Type B pancreatic cell (in vitro differentiated cells): ENCODE measurements at places on chromosomes 5 and 9.

GRCh38 chr9:99128133-99128406, 23.2 kb downstream of the TGFBR1 start:
- no peak for DNase-seq

DNA sequence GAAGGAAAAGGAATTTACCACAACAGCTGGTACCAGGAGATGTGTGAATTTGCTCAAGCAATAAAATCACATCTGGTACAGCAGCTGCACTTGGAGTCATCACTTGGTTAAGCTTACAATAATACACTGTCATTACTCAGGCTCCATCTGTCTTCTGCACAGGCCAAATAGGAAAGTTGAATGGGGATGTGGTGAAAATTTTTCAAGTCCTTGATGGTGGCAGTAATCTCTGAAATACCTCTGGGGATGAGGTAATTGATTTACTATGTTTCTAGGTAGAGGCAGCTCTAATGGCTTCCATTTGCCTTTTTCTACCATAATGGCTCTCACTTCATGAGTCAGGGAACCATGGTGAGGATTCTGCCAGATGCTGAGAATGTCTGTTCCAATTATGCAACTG, 206.8 kb upstream of the ATP10B start:
- no peak for DNase-seq

- DNase-seq, result no peak
Observed at GRCh38 chr9:19469271-19469670, 60.5 kb downstream of the ACER2 start.

DNA sequence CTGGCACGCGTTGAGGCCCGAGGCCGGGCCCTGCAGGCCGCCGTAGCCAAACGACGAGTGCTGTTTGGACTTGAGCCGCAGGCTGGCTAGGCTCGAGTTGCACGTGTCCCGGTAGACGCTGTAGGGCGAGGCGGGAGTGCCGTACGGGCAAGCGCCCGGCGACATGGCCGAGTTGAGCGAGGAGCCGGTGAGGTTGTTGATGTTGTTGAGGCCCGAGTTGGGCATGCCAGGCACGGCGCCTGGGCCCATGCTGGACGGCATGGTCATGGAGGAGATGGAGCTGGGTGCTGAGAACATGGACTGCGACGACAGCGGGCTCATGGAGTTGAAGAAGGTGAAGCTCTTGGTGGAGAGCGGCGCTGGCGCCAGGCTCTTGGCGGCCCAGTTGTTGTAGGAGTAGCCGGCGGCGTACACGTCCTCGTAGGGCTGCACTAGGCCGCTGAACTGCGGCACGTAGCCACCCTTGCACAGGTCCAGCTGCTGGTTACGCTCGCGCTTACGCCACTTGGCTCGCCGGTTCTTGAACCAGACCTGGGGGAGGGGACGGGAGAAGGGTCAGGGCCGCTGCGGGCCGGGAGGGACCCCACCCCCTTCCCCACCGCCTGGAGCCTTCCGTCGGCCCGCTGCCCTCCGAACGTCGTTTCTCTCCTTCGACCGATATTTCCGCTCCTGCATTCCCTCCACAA, 5.1 kb downstream of the PITX1 start:
- DNase-seq, result no peak

GRCh38 chr9:69175486-69175885, 1.4 kb downstream of the TJP2 start:
- DNase-seq, result no peak

DNA sequence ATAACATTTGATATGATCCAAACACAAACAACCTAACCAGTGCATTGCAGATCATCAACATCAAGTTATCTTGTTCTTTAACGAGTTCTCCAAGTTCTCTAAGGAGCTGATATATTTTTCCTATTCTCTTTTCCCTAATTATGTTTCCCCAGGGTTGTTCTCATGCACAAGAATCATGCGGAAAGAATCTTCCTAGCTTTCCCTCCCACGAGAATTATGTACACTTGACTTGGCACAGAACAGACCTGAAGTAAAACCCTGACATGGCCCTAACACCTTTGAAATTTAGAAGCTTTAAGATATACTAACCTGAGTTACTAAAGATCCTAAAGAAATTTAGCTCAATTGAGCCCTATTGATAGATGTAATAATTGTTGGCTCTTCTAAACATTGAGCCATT, 110.7 kb upstream of the FST start:
- no peak for DNase-seq

- no peak for DNase-seq
Observed at GRCh38 chr9:101566904-101567724, 27.7 kb downstream of the PPP3R2 start.

- no peak for DNase-seq
Observed at GRCh38 chr9:13674926-13675637, 395.6 kb upstream of the MPDZ start.

DNA sequence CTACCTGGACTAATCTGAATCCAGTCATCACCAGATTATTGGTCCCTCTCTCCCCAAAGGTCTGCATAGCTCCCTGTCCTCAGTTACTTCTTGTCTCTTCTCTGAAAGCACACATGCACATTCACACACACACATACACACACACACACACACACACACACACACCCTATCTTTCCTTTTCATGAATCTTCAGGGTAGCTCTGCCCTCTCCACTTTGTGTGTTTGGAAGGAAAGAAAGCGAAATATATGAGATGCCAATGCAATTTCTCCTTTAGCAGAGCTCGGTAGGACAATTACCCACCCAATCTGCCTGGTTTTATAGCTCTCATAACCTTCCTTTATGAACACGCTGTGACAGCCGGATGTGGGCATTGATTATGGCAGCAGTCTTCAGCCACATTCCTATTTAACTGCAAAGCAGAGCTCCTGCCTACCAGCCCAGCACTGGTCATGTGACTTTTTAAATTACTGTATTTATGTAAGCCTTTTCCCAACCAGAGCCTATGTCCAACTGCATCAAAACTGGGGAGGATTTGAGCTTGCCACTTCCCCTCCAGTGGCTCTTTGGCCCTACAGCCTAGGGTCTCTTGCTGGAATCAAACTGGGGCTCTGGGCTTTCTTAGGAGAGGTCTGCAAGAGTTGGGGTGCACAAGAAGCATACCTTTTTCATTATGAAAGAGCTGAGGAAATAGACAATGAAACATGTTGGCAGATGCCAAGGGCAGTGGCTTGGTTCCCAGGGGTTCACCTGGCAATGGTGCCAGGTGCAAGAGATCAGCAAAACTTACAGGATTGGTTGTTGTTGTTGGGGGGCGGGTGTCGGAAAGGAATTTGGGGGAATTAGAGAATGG, 20.8 kb upstream of the MATR3 start:
- DNase-seq, result no peak

DNA sequence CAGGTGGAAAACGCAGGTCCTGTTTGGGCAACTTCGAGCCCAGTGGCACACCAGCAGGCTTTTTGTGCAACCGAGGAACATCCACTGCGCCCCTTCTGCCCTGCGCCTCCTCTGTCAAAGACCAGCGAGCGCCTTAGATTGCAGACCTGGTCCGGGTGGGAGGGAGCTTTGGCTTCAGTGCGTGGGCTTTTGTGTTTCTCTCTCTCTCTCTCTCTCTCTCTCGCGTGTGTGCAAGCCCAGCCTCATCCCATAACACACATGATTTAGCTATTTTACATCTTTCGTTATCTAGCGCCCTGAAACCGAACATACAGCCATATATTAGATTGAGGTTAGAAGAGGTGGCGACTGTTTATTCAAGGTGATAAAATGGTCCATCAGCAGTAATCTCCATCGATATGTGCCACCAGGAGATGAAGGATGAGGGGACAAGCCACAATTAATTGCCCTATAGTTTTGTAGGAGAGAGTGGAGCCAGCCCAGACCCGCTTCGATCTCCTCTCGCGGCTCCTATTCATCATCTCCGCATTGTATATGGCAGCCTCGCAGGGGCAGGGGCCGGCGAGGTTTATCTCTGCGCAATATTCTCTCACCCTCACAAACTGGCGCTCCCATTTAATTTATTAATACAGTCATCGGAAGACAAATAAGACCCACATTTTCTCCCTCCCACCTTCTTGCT, 5.3 kb downstream of the PRDM6 start:
- DNase-seq, result no peak

GRCh38 chr9:602716-603115, 238.8 kb upstream of the DMRT1 start:
- DNase-seq, result no peak

GRCh38 chr5:149406979-149407306, 27.9 kb upstream of the IL17B start:
- no peak for DNase-seq

GRCh38 chr9:76441551-76442322, 17.2 kb upstream of the GCNT1 start:
- DNase-seq, result no peak

- DNase-seq, result no peak
Observed at GRCh38 chr5:128015978-128016377, 67.6 kb upstream of the SLC12A2 start.

DNA sequence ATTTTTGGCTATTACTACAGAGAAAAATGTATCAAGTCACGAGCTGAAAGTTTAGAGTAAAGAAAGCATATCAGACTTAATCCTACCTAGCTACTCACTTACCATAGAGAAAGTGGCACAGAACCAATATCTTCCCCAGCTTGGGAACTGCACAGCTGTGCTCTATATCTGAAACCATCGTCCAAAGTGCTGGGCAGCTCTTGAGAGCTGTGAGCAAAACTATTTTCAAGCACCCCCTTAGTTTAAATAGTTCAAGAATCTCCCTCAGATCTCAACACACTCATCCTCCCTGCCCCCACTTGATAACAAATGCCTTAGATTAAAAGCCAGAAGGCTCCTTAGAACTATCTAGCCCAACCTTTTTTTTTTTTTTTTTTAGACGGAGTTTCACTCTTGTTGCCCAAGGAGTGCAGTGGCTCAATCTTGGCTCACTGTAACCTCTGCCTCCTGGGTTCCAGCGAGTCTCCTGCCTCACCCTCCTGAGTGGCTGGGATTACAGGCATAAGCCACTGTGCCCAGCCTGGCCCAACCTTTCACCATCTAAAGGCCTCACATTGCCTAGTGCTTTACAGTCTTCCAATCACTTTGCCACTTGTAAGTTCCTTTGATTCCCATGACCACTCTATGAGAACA, 94.2 kb upstream of the APC start:
- DNase-seq, result no peak

DNA sequence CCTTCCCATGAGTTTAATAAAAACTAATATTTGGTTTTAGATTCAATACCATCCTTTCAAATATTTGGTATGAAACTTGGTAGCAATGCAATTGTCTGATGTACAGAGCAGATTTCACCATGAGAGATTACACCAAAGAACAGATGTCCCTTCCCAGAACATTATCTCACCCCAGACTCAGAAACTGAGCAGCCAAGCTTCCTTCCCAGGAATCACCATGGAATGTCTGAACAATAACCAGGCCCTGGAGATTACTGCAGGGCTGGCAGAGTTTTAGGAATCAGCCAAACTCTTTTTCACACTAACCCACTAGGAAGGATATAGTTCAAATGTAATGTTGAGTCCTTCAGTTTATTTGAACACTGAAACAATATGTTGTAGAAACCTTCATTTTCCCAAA, 23.9 kb downstream of the CLTA start:
- DNase-seq, result no peak

DNA sequence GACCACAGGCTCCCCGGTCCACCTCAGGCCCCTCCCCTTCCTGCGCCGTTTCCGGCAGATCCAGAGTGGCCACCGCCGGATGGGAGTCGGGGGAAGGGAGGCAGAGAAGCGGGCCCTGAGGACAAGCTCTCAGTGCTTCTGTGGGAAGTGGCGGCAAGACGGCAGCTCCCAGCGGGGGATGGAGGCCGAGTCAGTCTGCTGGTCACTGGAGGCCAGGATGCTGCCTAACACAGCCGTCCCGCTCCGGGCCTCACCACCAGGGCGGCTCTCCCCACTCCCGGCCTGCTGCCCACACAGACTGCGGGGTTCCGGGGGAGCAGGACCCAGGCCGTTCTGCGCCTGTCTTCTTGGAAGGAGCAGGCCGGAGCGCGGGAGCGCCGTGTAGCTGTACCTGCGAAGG, 31.4 kb downstream of the FXN start:
- DNase-seq, result no peak

DNA sequence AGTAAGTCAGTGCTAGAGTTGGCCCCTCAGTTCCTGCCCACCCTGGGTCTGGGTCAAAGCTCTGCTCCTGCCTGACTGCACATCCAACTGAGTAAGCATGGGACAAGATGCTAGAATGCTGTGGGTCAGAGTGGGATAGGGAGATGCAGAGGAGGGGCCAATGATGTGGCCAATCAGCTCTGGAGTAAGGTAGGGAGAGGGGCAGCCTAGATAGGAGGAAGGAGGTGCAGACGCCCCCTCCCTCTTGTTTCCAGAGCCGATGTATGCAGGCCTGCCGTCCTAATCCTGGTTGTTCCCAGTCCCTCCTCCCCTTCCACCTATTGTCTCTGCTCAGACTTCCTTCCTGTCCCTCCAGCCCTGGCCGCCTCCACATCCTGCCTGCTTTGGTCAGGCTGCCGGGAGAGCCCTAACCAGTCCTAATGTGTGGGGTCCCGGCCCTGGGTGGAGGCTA, 1.3 kb downstream of the ARAP3 start:
- DNase-seq, result no peak

- no peak for DNase-seq
Observed at GRCh38 chr9:88258024-88258423, 119.7 kb upstream of the SPATA31C2 start.

DNA sequence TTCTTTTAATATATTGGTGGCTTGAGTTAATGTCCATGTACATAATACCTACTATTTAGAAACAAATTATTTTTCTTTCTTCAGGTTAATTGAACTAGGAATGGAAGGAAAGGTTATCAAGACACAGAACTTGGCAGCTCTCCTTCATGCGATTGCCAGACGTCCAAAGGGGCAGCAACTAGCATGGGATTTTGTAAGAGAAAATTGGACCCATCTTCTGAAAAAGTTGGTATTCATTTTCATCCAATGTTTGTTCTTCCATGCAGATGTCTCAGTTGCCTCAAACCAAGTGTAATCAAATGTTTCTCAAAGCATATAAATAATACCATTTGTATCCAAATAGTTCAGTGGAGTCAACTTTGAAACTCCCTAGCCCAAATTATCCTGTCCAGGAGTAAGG, 22.6 kb upstream of the LNPEP start:
- no peak for DNase-seq
